Activated CD8-positive, alpha-beta memory T cell treated with anti-CD3 and anti-CD28 coated beads for 36 hours (primary cell): ENCODE measurements at places on chromosomes 5 and 9. TPM values are rescaled to one million over a fixed set of nuclear protein-coding genes. Genes with fewer than 3 reads are reported as not detected.

The GMCL2 gene
- total RNA-seq = not detected

The GRXCR2 gene
- not detected for total RNA-seq

The TAS2R1 gene
- total RNA-seq = not detected

The PCDHGA12 gene
- total RNA-seq = 0.10 TPM

The RAD50 gene
- 43.3 TPM for total RNA-seq

The P4HA2 gene
- total RNA-seq = 18.3 TPM

The DMRT3 gene
- not detected for total RNA-seq

The NELFB gene
- total RNA-seq = 70.9 TPM

The MAMDC4 gene
- total RNA-seq = 14.1 TPM

The ARID3C gene
- 0.34 TPM for total RNA-seq

The MOB3B gene
- 0.44 TPM for total RNA-seq

The TUSC1 gene
- total RNA-seq = not detected
